Fibroblast of the aortic adventitia (primary cell): ENCODE measurements at places on chromosomes 12 and 14.
A peak's percentile ranks its signal among the peaks of the same experiment; 100 is the strongest.

- DNase-seq, result peak; percentile 11
Measured at GRCh38 chr14:73935666-73936065, 14.2 kb downstream of the FAM161B start.

GRCh38 chr12:1644534-1645438 is 15.8 kb downstream of the WNT5B start:
- DNase-seq, result peak; percentile 79

DNA sequence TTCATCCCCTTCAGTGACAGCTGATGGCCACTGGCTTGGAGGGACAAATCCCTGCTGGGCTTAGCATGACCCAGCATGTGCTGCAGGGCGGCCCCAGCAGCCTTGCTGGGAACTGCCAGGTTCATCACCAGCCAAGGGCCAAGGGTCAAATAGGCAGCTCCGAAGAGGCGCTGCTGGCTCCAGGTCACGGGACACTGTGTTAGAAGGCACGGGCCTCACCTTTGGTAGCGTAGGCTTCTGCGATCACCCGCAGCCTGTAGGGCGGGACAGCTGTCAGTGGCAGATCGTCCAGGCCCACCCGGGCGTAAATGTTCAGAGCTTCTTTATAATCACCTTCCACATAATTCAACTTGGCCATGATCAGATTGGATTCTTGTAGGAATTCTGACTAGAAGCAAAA is 35.7 kb downstream of the TTC7B start:
- no peak for DNase-seq

- no peak for DNase-seq
Measured at GRCh38 chr12:16043480-16043879, 132.3 kb downstream of the DERA start.

DNA sequence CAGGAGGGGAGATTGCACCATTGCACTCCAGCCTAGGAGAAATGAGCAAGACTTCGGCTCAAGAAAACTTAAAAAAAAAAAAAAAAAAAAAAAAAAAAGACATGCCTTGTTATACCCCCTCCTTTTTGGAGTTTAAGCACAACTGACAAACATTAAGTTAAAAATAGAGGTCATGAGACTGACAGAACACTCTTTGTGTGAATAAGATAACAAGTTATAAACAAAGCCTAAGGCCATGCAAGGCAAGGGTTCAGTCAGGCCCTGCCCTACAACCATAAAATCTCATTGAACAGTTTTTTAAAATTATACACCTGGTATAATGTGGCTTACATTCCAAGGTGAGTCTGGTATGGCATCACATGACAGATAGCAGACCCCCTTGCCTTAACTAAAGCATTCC is 39.3 kb downstream of the TSPAN19 start:
- no peak for DNase-seq

DNA sequence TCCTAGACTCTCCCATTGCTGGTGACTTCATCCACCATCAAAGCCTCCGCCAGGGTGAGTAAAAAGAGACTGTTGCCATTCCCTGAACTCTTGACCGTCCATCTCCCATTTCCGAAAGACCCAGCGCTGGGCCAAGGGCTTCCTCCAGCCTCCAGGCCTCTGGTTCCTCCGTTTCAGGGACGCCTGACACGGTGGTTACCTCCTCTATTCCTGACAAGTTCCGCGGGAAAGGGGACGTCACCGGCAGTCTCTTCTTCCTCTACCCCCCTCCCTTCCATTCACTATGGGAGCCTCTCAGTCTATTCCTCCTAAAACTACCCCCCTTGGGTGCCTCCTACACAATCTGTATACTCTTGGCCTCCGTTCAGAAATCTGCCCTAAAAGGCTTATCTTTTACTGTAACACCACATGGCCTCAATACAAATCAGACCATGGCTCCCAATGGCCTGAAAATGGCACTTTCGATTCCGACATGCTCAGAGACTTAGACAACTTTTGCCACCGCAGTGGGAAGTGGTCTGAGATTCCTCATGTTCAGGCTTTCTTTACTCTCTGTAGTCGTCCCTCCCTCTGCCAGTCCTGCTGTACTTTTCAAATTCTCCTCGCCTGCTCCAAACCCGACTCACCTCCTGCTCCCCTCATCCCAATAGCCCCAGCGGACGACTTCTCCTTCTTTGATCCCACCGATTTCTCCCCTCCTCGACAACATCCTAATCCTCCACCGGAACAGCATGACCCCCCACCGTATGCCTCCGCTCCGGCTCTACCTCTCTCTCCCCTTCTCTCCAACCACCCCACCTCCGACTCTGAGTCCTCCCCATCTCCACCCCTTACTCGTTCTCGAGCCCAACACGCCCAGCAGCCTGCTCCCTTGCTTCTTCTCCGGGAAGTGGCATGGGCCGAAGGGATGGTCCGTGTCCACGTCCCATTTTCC is 70.4 kb downstream of the MOK start:
- peak; percentile 54 for DNase-seq

DNA sequence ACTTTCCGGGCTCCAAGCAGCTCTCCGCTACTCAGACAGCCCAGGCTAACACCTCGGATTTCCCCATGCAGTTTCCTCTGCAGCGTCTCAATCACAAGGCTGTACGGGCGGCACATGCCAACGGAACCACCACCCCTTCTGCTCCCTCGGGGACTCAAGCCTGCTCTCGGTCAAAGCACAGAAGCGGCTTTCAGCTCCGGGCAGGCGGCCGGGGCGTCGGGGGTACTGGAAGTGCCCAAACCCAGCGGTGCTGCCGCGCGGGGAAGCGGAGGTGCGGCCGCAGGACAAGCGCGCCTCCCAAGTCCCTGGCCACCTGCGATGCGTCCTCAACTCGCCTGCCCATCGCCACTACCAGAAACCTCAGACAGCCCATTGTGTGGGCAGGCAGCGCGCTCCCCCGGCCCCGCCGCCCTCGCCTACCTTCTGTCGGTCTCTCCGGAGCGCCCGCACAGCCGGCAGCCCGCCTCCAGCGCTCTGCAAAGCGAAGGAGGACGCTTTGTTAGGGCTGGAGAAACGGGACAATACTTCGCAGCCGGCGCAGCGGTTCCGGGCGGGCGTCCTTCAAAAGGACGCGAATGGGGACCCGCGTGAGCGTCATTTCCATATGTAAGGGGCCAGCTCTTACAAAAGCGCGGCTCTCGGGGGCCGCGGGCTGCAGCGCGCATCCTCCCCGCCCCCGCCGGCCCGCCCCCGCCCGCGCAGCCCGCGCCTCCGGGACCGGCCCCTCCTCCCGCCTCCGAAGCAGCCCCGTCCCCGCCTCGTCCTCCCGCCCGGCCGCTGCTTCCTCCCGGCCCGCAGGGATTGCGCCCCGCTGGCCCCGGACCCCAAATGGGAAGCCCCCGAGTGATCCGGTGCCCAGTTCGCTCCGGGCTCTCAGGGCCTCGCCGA is 674 bp downstream of the NIN start:
- DNase-seq, result peak; percentile 37

- DNase-seq, result peak; percentile 0
Measured at GRCh38 chr14:70118064-70118463, 70.7 kb downstream of the SLC8A3 start.

GRCh38 chr14:104805326-104805678 is 4.4 kb downstream of the ZBTB42 start:
- DNase-seq, result peak; percentile 72

- peak; percentile 93 for DNase-seq
Measured at GRCh38 chr12:15979096-15980092, 68.3 kb downstream of the DERA start.

DNA sequence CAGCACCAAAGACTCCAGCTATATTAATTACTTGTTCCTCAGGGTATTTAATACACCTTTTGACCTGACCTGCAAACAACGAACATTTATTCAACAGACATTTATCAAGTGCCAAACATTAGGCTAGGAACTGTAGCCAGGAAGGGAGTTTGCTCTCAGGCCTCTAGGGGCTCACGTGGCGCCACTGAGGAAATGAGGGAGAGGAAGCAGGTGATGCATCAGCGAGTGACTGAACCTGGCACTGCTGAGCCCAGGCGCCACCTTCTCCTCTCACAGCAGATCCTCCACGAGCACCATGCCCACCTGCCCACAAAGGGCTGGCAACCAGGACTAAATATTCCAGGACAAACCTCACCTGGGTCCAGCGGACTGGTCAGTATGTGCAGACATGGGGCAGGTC is 50.2 kb downstream of the SETD3 start:
- no peak for DNase-seq

- no peak for DNase-seq
Measured at GRCh38 chr12:53636641-53637040, 10.5 kb upstream of the ATF7 start.

DNA sequence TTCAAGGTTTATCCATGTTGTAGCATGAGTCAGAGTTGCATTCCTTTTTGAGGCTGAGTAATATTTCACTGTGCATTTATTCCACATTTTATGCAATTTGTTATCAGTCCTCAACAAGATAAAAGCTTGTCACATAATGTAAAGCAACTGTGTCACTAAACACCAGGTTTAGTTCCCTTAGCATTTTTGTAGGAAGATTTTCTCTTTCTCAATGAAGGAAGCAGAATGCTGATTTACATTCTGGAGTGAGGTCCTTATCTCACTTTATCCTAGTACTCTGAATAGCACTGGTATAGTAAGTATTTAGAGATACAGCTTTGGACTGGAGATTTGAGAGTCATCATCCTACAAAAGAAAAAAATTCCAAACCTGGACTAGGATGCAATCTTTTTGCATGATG is 9.8 kb upstream of the EXD2 start:
- DNase-seq, result peak; percentile 13

GRCh38 chr12:57008178-57008577 is 1.8 kb upstream of the ZBTB39 start:
- peak; percentile 84 for DNase-seq

GRCh38 chr12:119259484-119259883 is 75.0 kb upstream of the CCDC60 start:
- no peak for DNase-seq

DNA sequence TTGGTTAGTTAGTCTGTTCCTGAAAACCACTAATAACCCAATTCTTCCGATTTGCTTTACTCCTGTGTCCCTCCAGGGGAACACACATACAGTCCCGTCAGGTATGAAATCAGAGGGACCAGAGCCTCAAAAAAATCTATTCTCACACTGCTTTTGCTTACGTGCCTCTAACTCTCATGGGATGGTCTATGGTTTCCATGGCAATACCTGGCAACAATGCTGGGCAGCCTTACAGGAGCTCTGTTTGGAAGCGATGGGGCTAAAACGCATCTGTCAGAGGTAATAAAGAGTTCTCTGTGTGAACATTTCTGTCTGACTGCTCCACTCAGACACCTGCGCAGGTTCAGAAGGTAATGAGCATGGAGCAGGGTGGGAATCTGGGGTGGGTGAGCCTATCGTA is 376.2 kb downstream of the GXYLT1 start:
- no peak for DNase-seq
